ENCODE measurements at places on chromosomes 6 and 20. TPM values are rescaled to one million over a fixed set of nuclear protein-coding genes. Genes with fewer than 3 reads are reported as not detected.
A peak's percentile ranks its signal among the peaks of the same experiment; 100 is the strongest.

- H3K4me3 ChIP-seq, result no peak overlapping the region
- H3K27ac ChIP-seq, result no peak overlapping the region
- H3K27me3 ChIP-seq, result no peaks in the 10 kb centered on the region
- peaks cover 11% of the 10 kb centered on the region for H3K4me1 ChIP-seq
Measured at GRCh38 chr6:33700391-33701050, 11.0 kb downstream of the UQCC2 start.

DNA sequence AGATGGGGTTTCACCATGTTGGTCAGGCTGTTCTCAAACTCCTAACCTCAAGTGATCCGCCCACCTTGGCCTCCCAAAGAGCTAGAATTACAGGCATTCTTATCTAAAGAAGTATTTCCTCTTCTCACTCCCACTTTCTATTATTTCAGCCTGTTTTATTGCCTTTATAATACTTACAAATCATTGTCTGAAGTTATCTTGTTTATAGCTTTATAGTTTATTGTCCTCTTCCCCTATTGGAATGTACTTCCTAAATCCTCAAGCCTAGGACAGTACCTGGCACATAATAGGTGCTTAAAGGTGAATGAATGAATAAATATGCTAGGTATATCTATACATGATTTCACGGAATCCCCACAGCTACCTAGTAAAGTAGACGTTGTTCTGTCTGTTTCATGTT lies 37.8 kb upstream of the RNF182 start:
- H3K27me3 ChIP-seq, result no peaks in the 10 kb centered on the region
- H3K36me3 ChIP-seq, result no peaks in the 10 kb centered on the region
- no peak for DNase-seq
- no peak overlapping the region for H3K4me3 ChIP-seq

- H3K27me3 ChIP-seq, result no peaks in the 10 kb centered on the region
- no peak for DNase-seq
- no peak overlapping the region for H3K27ac ChIP-seq
- H3K4me3 ChIP-seq, result no peak overlapping the region
- H3K4me1 ChIP-seq, result no peaks in the 10 kb centered on the region
Measured at GRCh38 chr6:159404296-159404695, 235.1 kb downstream of the FNDC1 start.

DNA sequence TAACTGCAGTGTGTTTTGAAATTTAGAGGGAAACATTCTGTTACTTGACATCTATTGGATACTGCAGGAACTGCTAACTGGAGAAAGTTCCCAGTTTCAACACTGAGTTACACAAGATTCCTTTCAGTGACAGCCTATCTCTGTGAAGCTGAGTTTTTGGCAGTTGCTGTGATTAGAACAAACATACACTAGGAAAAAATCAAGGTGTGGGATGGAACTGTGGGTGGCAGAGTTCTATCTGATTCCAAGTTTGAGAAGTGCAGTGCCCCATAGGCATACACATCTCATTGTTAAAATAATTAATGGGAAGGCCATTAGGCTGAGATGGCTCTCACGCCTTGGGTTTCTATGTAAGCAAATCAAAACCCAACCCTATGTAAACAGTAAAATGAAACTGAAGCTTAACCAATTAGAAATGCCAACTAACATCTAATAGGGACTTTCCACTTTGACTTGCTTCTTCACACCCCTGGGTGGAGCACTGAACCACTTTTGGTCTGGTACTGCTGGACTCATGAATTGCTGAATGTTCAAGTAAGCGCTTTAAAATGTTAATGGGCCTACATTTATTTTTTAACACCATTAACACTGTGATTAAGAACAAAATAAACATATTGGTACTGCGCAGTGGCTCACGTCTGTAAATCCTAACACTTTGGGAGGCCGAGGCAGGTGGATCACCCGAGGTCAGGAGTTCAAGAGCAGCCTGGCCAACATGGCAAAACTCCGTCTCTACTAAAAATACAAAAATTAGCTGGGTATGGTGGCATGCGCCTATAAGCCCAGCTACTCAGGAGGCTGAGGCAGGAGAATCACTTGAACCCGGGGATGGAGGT lies 55.2 kb upstream of the TBC1D7 start:
- DNase-seq, result no peak
- H3K4me3 ChIP-seq, result no peak overlapping the region
- no peaks in the 10 kb centered on the region for H3K36me3 ChIP-seq
- no peak overlapping the region for H3K27ac ChIP-seq
- no peaks in the 10 kb centered on the region for H3K27me3 ChIP-seq

DNA sequence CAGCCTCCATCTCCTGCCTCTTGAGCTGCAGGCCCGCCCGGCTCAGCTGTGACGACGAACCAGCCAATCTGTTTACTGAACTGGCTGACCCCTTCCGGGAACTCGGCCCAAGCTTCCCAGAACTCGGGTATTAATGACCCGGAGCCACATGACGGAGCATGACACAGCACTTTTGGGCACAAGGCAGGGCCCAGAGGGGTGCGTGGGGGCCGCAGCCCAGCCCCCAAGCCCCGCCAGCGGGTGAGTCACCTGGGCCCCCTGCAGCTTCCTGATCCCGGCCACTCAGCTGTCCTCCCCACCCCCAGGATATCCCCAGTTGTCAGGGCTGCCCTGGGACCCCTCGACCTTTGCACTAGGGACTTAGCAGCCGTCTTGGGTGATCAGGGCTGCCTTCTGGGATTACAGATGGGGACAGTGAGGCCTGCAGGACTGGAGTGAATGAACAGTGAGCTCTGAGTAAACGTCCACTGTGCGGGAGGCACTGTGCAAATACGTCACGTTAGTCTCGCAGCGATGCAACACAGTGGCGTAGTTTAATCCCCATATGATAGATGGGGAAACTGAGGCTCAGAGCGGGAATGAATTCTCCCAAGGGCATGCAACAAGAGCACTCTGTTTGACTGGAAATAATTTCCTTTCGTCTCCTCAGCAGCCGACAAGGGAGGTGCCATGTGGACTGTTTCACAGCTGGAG lies 102.1 kb downstream of the CEBPB start:
- no peaks in the 10 kb centered on the region for H3K27me3 ChIP-seq
- H3K27ac ChIP-seq, result peak overlapping the region; percentile 78
- peaks cover 18% of the 10 kb centered on the region for H3K4me1 ChIP-seq
- H3K36me3 ChIP-seq, result no peaks in the 10 kb centered on the region
- DNase-seq, result peak; percentile 98
- no peak overlapping the region for H3K4me3 ChIP-seq

GRCh38 chr20:10735195-10735949 lies 61.6 kb upstream of the JAG1 start:
- DNase-seq, result no peak
- no peaks in the 10 kb centered on the region for H3K4me1 ChIP-seq
- no peaks in the 10 kb centered on the region for H3K36me3 ChIP-seq
- no peak overlapping the region for H3K27ac ChIP-seq

DNA sequence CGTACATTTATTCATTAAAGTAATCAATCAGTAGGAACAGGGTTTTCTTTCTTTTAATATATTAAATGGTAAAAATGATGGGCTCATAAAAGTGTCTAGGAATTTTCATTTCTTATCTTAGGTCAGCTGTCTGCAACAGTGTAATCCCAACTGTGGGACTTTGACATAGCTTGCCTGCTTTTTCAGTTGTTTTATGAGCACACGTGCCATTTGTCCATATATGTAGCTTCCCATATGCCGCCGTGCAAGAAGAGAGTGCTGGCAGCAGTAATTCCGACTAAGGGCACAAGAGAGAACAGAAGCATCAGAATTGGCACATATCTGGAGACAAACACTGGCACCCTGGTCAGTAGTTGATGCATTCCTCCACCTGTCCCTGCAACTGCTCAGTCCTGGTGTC lies 20.9 kb upstream of the EEF1E1 start:
- H3K27me3 ChIP-seq, result no peaks in the 10 kb centered on the region
- H3K4me1 ChIP-seq, result no peaks in the 10 kb centered on the region
- H3K36me3 ChIP-seq, result no peaks in the 10 kb centered on the region
- H3K27ac ChIP-seq, result no peak overlapping the region
- H3K4me3 ChIP-seq, result no peak overlapping the region

GRCh38 chr6:16078064-16078463 lies 50.8 kb upstream of the MYLIP start:
- no peaks in the 10 kb centered on the region for H3K27me3 ChIP-seq
- H3K36me3 ChIP-seq, result no peaks in the 10 kb centered on the region
- no peak for DNase-seq

DNA sequence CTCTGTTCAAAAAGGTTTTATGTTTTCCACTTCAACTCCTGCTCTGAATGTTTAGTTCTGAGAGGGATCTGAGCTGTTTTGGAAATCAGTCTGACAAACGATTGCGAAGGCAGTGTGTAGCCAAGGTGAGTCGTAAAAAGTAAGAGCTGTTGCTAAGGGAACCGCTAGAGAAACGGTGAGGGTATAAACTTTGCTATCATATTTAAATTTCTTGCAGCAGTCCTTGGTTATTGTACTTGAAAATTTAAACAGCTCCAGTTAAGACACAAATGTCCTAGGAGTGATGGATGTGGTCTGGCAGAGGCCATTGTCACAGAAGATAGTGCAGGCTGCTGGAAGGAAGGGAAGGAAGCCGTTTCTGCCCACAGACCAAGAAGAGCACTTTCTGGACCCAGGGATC lies 64.9 kb upstream of the CITED2 start:
- no peaks in the 10 kb centered on the region for H3K27me3 ChIP-seq
- H3K4me1 ChIP-seq, result no peaks in the 10 kb centered on the region
- no peaks in the 10 kb centered on the region for H3K36me3 ChIP-seq

GRCh38 chr6:36927691-36928546 lies 26.6 kb upstream of the PI16 start:
- peak; percentile 86 for DNase-seq
- peak overlapping the region; percentile 53 for H3K27ac ChIP-seq
- H3K36me3 ChIP-seq, result no peaks in the 10 kb centered on the region
- peaks cover 18% of the 10 kb centered on the region for H3K4me1 ChIP-seq
- no peaks in the 10 kb centered on the region for H3K27me3 ChIP-seq

GRCh38 chr6:3343089-3343883 lies 84.5 kb downstream of the PSMG4 start:
- no peak for DNase-seq
- no peaks in the 10 kb centered on the region for H3K36me3 ChIP-seq
- H3K27ac ChIP-seq, result no peak overlapping the region
- no peaks in the 10 kb centered on the region for H3K27me3 ChIP-seq
- H3K4me1 ChIP-seq, result peaks cover 33% of the 10 kb centered on the region

- no peaks in the 10 kb centered on the region for H3K36me3 ChIP-seq
- no peaks in the 10 kb centered on the region for H3K4me1 ChIP-seq
- H3K4me3 ChIP-seq, result no peak overlapping the region
- no peak for DNase-seq
Measured at GRCh38 chr20:47883186-47883585, 97.9 kb upstream of the SULF2 start.

- H3K27ac ChIP-seq, result peak overlapping the region; percentile 89
- peaks cover 14% of the 10 kb centered on the region for H3K4me1 ChIP-seq
- no peaks in the 10 kb centered on the region for H3K36me3 ChIP-seq
- DNase-seq, result peak; percentile 92
Measured at GRCh38 chr20:41173161-41173721, 35.9 kb downstream of the PLCG1 start.

- H3K4me1 ChIP-seq, result no peaks in the 10 kb centered on the region
- no peak overlapping the region for H3K4me3 ChIP-seq
- H3K27me3 ChIP-seq, result no peaks in the 10 kb centered on the region
- H3K36me3 ChIP-seq, result no peaks in the 10 kb centered on the region
- DNase-seq, result no peak
Measured at GRCh38 chr6:84086545-84087429, 53.2 kb downstream of the MRAP2 start.

- H3K27ac ChIP-seq, result no peak overlapping the region
- no peaks in the 10 kb centered on the region for H3K4me1 ChIP-seq
- H3K27me3 ChIP-seq, result no peaks in the 10 kb centered on the region
- no peak overlapping the region for H3K4me3 ChIP-seq
Measured at GRCh38 chr6:83592770-83593394, 80.5 kb downstream of the PRSS35 start.

DNA sequence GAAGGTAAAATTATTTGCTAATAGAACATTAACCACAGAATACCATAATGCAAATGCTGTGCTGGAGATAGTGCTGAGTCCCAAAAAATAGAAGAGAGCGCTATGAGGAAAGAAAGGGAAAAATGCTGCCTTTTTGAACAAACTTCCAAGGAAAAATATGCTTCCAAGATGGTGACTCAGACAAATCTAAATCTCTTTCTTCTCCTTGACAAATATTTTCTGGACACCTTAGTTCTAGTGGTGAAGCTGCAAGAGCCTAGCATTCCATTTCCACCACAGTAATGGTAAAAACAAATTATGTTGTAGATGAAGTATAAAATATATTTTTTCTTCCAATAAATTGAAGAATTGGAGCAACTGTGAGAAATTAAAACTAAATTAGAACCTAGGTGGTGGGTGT lies 155.6 kb upstream of the TBX18 start:
- H3K4me1 ChIP-seq, result no peaks in the 10 kb centered on the region
- no peaks in the 10 kb centered on the region for H3K27me3 ChIP-seq
- H3K4me3 ChIP-seq, result no peak overlapping the region
- H3K36me3 ChIP-seq, result no peaks in the 10 kb centered on the region

DNA sequence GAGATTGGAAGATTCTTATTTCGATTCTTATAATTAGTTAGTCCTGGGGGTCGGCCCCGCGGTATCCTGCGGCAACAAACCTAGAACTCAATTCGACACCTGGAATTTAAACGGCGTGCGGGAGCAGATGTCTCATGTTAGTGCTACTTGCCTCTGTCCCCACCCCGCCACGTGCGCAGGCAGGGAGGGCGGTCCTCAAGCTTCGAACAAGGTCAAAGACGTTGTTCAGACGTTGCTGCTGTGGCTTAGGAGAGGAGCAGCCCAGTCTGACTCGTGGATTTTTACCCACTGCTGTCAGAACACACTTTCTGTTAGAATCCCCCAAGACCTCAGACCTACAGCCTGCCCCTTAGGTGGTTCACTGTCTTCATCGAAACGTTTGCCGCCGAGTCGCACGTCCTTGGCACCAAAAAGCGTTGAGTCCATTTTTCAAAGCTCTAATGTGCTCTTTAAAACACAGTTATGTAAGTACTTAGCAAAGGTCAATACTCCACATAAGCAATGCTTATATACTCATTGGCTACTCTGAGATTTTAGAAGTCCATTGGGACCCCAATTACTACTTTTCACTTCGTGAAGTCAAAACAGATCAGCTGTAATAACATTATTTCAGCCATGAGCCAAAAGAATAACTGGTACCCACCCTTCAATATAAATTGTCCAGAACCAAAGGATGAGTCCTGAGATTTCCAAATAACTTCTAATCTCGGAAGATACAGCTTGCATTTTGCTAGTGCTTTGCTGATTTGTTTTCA lies 2.7 kb upstream of the C6orf62 start:
- peak; percentile 92 for DNase-seq
- H3K4me3 ChIP-seq, result peak overlapping the region; percentile 0
- peaks cover 26% of the 10 kb centered on the region for H3K4me1 ChIP-seq

DNA sequence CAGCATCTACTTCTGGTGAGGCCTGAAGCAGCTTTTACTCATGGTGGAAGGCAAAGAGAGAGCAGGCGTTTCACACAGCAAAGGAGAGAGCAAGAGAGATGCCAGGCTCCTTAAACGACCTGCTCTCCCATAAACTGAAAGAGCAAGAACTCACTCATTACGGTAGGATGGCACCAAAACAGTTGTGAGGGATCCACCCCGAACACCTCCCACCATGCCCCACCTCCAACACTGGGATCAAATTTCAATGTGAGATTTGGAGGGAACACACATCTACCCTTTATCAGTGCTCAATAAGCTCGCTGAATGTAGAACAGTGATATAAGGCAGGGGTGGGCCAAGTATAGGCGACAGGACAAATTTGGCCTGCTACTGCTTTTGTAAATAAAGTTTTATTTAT lies 244.6 kb downstream of the ESR1 start:
- no peaks in the 10 kb centered on the region for H3K36me3 ChIP-seq
- H3K4me3 ChIP-seq, result no peak overlapping the region

ESF1 gene
- 3.6 TPM for total RNA-seq

CLPSL1 gene
- not detected for total RNA-seq

KIF3B gene
- total RNA-seq, result 49.4 TPM

SLC39A7 gene
- total RNA-seq, result 101 TPM

KCNK16 gene
- total RNA-seq, result not detected

ECT2L gene
- 0.14 TPM for total RNA-seq

MRPS18B gene
- 85.6 TPM for total RNA-seq

HSPA12B gene
- 9.3 TPM for total RNA-seq

EFCAB8 gene
- not detected for total RNA-seq
